Right lobe of liver (tissue), 6 donors: ENCODE measurements at places on chromosomes 1 and 21.

GRCh38 chr1:111907321-111907720 lies 82.1 kb downstream of the KCND3 start:
- DNase-seq, result no peak

DNA sequence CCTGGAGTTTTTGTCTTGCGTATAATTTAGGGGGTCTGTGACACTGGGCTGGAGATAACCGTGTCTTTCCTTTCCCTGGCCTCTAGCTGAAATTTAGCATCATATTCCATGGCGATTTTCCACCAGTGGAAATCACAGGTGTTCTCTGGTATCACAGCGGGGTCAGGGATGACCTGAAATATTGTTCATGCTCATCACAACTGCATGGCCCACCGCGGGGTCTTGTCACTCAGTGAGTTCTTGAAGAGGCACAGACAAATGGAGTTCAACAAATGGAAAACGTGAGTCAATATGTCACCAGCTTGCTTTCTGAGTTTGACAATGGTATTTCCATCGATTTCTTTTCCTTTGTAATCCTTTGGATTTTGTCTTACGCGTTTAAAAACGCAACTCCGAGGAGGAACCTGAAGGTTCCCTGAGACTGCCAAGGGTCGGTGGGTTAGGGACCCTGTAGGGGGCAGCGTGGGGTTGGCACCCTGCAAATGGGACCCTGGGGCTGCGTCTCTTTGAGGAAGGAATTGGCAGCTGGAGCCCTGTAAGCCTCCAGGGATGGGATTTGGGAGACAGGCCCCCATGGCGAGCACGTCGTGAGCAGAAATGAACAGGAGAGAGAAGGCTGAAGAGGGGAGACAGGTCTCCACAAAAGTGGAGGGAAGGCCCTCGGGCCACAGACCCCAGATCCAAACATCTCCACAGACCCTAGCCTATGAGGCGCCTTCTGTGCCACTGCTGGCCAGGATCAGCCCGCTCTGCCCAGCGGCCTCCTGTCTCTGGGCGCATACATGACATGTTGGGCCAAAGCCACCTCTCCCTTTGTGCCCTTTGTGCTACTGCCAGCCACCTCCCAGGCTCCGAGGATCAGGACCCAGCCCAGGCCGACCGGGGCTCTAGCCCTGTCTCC lies 32.1 kb upstream of the RUNX3 start:
- DNase-seq, result no peak

- no peak for DNase-seq
Observed at GRCh38 chr1:64960731-64961130, 5.6 kb downstream of the JAK1 start.

- peak; percentile 58 for DNase-seq
Observed at GRCh38 chr1:31755197-31755611, 8.9 kb downstream of the ADGRB2 start.

GRCh38 chr1:115958866-115959265 lies 17.4 kb upstream of the SLC22A15 start:
- DNase-seq, result no peak

GRCh38 chr1:221469476-221469875 lies 272.4 kb downstream of the DUSP10 start:
- no peak for DNase-seq

DNA sequence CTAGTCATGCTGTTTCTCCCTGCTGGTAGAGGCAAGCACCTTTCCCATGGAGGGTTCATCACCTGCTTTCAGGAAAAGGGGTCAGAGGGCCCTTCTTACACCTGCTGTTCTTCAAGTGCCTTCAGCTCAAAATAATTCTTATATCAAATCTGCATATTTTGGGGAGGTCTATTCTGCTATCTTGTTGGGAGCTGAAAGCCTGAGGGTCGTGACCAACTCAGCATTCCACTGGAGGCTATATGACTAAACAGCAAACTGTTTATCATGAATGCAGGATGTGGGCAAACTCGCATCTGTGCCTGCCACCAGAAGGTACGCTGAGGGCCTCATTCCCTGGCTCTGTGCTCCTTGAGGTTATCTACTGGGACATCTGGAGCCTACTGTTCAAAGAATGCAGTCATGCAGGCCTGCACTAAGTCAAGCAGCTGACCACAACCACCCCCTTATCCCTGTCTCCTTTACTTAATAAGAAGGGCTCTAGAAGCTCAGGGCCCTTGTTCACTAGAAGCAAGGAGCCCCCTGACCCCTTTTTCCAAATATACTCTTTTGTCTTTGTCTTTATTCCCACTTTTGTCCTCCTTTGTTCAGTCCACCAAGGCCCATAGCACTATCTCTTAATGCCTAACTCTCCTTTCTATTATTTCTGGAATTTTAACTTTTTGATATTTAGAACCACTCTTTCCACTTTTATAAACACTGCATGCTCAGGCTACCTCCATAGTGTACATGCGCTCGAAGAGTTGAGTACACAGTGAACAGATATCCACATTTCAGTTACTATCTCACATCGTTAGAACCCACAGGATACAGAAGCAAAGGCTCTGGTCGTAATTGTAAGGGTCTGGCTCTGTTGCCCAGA lies 4.5 kb upstream of the TRIM17 start:
- DNase-seq, result no peak

DNA sequence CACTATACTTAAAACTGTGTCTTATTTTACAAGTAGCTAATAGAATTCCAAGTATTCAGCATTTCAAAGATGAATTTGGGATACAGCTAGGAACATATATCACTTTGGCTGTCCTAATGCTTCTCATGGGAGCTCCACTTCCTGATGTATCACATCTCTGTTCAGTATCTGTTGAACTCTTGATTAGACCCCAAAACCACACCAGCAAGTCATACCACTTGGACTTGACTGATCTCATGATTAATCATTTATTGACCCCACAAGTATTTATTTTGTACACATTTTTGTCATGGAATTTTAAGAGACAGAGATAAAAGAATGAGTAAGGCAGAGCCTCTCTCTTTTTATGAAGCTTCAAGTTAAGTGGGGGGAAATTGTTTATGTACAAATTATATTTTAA lies 30.0 kb downstream of the TMPRSS15 start:
- no peak for DNase-seq

DNA sequence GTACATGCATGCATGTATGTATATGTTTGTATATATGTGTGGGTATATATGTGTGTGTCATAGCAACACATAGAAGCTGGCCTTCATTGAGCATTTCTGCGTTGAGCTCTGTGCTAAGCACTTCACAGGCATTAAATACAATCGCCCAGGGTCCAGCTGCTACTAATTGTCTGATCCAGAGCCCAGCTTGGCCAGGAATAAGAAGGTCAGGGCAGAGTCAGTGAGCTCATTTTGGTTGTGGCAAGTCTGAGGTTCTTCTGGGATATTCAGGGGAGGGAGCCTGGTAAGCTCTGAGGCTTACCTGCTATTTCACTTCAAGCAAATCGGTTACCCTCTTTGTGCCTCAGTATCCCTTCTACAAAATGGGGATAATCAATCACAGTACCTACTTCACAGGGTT lies 59.6 kb downstream of the FOXO6 start:
- DNase-seq, result no peak

GRCh38 chr1:66495495-66495894 lies 38.5 kb upstream of the SGIP1 start:
- no peak for DNase-seq

DNA sequence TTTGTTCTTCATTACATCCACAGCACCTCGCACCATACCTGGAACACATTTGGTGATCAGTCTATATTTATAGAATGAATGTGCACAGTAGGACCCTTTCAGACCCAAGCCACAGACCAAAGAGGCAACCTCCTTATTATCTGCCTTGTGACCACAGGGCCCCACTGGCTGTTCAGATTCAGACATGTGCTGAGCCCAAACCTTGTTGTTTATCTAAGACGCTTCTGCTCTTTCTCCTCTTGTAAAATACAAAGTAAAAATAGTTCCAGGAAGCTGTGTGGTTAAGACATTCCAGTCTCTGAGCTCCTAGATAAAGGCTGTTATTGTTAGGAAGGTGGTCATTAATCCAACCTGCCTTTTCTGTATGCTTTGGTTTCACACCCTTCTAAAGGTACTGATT lies 3.6 kb upstream of the SCMH1 start:
- no peak for DNase-seq

GRCh38 chr21:17416139-17416538 lies 96.7 kb upstream of the CXADR start:
- DNase-seq, result no peak

DNA sequence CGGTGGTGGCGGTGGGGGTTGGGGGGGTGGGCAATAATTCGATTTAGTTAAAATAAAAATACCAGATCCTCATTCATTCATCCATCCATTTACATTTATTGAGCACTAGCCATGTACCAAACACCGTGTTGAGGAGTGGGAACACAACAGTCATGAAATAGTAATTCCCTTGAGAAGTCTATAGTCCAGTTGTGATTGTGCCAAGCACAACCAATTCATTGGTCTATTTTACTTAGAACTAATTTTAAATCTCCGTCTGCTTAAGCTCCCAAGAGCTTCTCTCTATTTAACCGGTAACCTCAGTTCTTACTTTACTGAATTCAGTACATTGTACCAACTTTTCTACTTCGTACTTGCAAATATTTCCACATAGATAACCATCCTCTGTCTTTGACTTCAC lies 38.4 kb downstream of the WARS2 start:
- DNase-seq, result no peak

DNA sequence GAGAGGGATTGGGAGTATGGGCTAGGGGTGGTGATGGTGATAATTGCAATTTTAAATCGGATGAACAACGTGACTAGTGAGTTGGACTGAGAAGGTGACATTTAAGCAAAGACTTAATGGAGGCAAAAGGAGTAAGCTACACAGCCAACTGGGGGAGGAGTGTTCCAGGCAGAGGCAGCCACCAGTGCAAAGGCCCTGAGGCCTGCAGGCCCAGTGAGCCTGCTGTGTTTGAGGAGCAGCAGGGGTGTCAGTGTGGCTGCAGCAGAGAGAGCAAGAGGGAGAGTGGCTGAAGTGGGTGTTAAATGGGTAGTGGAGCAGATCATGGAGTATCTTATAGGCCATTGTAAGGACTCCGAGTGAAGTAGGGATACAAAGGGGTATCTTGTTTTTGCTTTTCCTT lies 18.8 kb downstream of the MYOG start:
- DNase-seq, result no peak

- no peak for DNase-seq
Observed at GRCh38 chr1:197041486-197042353, 25.3 kb downstream of the F13B start.

DNA sequence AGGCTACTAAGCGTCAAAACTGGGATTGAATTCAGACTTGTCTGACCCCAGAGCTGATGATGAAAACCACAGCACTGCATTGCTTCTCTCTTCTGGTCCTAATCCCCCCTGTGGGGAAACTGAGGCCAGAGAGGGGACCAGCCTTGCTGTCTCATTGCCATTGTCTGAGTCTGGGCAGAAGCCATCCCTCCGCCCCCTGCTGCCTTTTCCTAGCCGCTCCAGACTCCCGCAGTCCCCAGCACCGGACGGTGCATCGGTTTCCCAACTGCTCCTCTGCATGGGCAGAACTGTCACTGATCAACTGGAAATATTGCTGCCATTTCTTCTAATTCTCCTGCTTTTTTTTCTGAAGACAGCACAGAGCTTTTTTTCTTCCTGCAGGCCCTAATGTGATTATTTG lies 157.4 kb downstream of the ACTL8 start:
- DNase-seq, result no peak

- DNase-seq, result no peak
Observed at GRCh38 chr1:7401814-7402547, 369.1 kb upstream of the VAMP3 start.

DNA sequence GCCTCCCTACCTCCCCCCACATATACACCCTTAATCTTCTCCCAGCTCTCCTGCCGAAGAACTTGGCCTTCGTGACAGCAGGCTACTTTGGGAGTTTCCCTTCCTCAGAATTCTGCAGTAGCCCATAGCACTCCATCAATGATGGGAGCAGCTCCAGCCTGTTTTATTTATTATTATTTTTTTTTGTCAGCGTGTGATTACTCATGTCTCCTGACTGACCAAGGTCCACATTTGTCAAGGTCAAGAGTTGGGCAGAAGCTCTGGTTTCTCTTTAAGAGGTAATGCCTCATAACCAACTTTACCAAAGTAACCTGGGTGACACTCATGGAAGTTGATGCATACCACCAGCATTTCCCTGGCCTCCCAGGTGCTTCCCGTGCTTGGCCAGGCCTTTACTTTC lies 125.4 kb downstream of the ZZZ3 start:
- no peak for DNase-seq

DNA sequence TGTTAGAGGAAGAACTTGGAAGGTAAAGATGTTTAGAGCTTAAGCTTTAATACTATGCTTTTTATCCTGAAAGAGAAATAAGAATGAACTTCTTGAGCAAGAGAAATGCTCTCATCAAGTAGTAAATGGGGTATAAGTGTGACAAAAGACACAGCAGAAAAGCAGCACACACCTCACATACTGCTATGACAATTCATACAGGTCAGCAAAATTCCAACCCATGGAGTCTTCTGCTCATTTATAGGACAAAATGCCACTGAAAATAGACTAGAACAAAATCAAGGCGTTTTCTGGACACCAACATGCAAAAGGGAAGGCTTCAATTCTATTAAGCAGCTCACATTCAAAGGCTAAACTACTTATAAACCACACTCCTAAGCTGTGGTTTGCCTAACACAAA lies 61.2 kb downstream of the EYA3 start:
- DNase-seq, result no peak

GRCh38 chr1:11182884-11183283 lies 6.3 kb upstream of the ANGPTL7 start:
- DNase-seq, result no peak

- no peak for DNase-seq
Observed at GRCh38 chr21:42321845-42322244, 6.6 kb upstream of the TFF3 start.

DNA sequence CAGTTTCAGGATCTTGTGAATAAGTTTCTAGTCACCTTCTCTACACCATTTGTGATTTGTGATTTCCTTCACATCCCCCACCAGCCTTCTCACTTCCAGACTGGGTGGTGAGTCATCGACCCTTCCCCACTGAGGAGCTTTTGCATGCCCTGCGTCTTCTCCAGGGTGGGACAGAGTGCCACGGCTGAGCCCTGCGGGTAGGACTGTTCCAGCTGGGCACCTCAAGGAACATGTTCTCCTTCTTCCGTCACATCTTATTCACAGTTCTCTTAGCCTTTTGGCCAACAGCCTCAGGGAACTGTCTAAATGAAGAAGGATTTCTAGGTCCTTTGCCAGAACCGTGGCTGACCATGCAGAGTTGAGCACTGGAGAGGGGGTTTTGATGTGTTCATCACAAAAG lies 116.5 kb downstream of the TMEM53 start:
- no peak for DNase-seq

DNA sequence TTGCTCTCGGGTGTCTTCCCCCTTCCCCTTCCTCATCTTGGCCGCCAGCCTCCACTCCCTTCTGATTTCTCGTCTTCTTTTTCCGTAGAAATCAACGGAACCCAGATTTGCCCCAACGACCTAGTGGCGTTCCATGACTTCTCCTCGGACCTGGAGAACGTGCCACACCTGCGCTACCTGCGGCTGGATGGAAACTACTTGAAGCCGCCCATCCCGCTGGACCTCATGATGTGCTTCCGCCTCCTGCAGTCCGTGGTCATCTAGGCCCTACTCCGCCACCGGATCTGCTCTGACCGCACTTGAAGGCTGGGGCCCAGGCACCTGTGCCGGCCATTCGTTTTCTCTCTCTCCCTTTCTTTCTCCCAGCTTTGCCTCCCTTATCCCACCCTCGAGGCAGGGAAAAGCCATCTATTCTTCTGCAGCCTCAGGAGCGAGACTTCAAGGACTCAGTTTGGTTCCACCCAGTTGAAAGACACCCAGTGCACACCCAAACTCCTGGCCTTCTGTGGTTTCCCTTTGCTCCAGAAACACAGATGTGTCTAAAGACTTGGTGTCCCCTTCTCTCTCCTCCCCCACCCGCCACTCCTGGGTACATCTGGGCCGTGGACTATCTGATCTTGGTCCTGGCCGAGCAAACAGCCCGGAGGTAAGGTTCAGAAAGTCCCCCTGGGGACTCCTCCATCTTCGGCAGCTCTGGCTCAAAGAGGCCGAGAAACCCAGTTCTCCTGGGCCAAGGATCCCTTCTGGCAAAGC lies 7.2 kb upstream of the OPTC start:
- DNase-seq, result no peak
